ENCODE measurements at places on chromosomes 3 and 15.

DNA sequence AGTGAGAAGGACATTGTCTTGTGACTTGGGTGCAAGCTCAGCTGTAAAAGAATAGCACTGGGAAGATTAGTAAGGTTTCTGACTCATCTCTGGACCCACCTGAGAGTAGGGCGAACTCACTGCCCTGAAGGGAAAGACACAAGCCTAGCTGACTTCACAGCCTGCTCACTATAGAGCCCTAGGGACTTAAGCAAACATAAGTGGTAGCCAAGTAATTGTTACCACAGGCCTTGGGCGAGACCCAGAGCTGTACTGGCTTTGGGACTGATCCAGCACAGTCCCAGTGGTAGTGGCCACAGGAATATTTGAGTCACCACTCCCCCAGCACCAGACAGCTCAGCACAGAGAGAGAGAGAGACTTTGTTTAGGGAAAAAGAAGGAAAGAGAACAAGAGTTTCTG lies 429.9 kb downstream of the TBL1XR1 start:
- no peak overlapping the region for H3K27ac ChIP-seq
- H3K4me1 ChIP-seq = no peaks in the 10 kb centered on the region
- H3K36me3 ChIP-seq = peaks cover 33% of the 10 kb centered on the region
- no peaks in the 10 kb centered on the region for H3K27me3 ChIP-seq

GRCh38 chr15:66114863-66115425 lies 138.6 kb downstream of the MEGF11 start:
- peak overlapping the region; percentile 43 for H3K27ac ChIP-seq
- H3K36me3 ChIP-seq = no peaks in the 10 kb centered on the region
- no peak for DNase-seq
- H3K27me3 ChIP-seq = no peaks in the 10 kb centered on the region
- H3K4me1 ChIP-seq = peaks cover 28% of the 10 kb centered on the region

DNA sequence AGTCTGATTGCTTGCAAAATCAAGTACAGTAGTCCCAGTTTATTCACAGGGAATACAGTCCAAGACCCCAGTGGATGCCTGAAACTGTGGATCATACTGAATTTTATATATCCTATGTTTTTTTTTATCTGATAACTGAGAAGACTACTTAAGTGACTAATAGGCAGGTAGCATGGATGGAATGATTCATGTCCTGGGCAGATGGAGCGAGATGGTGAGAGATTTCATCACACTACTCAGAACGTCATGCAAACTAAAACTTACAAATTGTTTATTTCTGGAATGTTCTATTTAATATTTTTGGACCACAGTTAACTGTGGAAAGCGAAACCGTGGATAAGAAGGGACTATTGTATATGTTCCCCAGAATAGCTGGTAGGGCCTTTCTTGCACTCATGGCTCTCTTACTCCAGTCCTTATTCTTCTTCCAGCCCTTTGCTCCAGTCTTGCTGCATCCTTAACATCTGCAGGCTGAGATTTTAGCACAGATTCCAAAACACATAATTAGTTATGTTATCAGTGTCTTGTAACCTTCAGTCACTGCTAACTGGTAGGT lies 290.0 kb downstream of the ADAMTSL3 start:
- no peak overlapping the region for H3K4me3 ChIP-seq
- H3K4me1 ChIP-seq = peaks cover 5% of the 10 kb centered on the region
- no peaks in the 10 kb centered on the region for H3K27me3 ChIP-seq
- H3K36me3 ChIP-seq = no peaks in the 10 kb centered on the region

DNA sequence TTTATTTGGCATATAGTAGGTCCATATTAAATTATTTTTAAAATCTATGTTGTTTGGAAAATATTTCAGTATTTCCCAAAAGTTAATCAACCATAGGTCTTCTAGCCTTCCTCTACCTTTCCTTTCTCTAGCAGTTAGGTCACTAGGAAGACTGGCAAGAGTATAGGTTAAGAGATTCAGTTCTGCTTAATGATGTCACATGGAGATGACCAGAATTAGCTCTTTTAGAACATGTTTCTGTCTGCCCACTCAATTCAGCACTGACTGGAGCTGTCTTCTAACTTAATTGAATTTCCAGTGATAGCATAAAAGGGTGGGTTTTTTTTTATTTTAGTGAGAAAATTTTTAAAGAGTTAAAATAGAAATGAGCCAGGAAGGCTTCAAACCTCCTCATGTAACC lies 23.8 kb upstream of the ZBED2 start:
- no peaks in the 10 kb centered on the region for H3K4me1 ChIP-seq
- H3K36me3 ChIP-seq = peaks cover 5% of the 10 kb centered on the region
- H3K27ac ChIP-seq = no peak overlapping the region
- H3K4me3 ChIP-seq = no peak overlapping the region

DNA sequence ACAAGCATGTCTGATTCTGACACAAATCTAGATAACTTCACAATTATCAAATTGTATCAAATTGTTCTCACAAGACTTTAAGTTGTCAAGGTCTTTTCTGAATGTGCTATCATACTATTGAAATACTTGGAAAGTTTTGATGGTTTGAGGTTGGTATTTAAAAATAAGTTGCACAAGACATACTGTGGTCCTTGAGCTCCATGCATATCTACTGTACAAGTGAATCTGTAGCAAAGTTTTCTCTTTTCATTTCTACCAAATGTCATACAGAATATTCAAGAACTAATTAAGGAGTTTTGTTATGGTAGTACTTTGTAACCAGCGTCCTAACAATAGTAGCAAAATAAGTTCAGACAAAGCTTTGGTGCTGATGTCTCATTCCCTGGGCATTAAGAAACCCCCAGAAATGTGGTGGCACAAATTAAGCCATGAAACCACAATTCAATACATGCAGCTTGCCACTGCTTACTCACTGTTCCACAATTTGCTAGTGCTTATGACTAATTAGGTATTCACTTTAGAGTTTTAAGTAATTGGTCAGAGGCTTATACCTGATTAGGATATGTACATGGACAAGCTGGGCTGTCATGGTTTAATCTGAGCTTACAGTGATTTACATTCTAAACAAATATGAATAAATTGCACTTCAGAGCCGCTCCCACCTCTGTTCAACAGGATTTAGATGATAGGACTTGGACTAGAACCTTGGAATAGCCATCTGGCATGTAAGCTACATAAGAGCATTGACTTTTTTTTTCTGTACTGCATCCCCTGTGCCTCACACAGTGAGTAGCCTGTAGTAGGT lies 8.8 kb downstream of the TBC1D23 start:
- no peaks in the 10 kb centered on the region for H3K36me3 ChIP-seq
- H3K4me1 ChIP-seq = peaks cover 52% of the 10 kb centered on the region
- H3K4me3 ChIP-seq = no peak overlapping the region
- DNase-seq = no peak

DNA sequence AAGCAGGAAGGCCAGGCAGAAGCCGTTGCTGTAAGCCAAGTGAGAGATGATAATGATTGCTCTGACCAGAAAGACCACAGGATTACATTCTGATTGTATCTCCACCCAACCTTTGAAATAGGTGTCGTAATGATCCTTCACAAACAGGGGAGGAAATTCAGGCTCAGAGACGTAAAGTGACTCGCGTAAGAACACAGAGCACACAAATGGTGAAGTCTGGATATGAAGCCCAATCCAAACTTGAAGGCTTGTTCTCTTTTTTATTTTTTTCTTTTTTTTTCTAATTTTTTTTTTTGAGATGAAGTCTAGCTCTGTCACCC lies 25.3 kb upstream of the PIAS1 start:
- 0 out of 2 replicates have a peak, but pooled peaks cover 3% of the 10 kb centered on the region for H3K27me3 ChIP-seq
- H3K4me3 ChIP-seq = no peak overlapping the region
- no peak for DNase-seq
- H3K4me1 ChIP-seq = no peaks in the 10 kb centered on the region

GRCh38 chr15:67216859-67217258 lies 37.6 kb downstream of the AAGAB start:
- no peaks in the 10 kb centered on the region for H3K27me3 ChIP-seq
- H3K4me1 ChIP-seq = no peaks in the 10 kb centered on the region
- peaks cover 4% of the 10 kb centered on the region for H3K36me3 ChIP-seq
- no peak for DNase-seq

DNA sequence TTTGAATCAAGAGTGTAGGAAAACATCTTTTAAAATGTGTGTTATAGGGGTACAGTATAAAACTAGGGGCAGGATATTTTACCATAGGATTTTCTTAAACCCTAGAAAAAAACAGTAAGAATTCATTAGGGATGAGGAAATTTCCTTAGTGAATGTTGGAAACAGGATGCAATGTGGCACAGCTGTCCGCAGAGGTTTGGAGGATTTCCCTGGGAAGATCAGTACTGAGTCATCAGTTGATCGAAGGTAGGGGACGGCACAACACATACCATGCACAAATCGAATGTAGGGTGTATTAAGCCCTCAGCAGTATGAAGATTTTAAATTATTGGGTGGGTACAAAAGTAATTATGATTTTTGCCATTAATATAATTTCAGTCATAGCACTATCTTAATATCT lies 49.9 kb downstream of the FNDC3B start:
- no peak for DNase-seq
- no peaks in the 10 kb centered on the region for H3K27me3 ChIP-seq
- H3K36me3 ChIP-seq = peaks cover 2% of the 10 kb centered on the region
- peak overlapping the region; percentile 66 for H3K27ac ChIP-seq

DNA sequence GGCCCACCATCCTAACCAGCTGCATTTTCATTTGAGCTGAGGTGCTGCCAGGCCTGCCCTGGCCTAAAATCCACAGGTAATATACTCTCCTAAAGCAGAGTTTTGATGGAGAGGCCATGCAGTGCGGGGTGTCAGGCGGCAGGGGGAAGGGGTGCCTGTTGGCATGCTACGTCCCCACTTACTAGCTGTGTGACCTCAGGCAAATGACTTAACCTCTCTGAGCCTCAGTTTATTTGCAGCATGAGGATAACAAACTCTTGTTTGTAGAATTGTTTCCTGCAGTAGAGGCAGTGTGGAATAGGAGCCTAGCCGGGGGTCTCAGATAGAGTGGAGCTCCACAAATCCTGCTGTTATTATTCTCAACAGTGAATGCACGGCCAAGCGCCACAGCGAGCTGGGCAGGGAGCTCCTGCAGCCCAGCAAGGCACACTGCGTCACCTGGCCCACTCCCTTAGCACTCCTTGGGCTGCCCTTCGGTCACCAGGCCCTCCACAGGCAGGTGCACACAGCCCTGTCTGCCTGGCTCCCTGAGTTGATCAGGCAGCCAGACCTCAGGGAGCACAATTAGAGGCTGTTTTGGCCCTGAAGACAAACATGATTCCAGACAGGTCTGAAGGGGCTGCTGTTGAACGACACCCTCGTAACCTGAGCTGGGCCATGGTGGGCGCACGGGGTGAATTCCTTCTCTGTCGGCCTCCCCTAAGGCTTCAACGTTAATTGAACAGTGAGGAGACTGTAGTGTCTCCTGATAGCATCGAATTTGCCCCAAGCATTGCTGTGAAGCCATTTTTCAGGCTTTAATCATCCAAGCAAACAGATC lies 248.8 kb upstream of the LYSMD4 start:
- peak overlapping the region; percentile 19 for H3K27ac ChIP-seq
- no peaks in the 10 kb centered on the region for H3K27me3 ChIP-seq
- H3K4me1 ChIP-seq = peaks cover 47% of the 10 kb centered on the region
- H3K36me3 ChIP-seq = no peaks in the 10 kb centered on the region
- H3K4me3 ChIP-seq = no peak overlapping the region
- peak; percentile 22 for DNase-seq

DNA sequence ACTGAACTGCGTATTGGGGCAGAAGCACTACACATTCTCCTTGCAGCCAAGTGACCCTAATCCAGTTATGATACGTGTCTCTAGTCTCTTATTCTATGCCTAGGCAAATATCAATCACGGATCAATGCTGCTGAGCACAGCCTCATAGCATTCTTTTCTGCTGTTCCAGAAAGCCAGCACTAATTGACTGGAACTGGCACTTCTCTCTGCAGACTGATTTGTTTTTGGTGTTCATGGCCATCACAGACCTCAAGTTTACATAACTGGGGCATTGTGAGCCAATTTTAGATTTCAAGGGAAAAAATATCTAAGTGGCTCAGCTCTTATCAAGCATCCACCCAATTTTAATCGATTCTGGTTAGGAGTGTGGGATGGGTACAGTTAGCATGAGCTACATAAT lies 37.9 kb downstream of the GLDN start:
- no peaks in the 10 kb centered on the region for H3K27me3 ChIP-seq
- H3K4me1 ChIP-seq = peaks cover 4% of the 10 kb centered on the region
- no peaks in the 10 kb centered on the region for H3K36me3 ChIP-seq
- H3K4me3 ChIP-seq = no peak overlapping the region
- no peak for DNase-seq

GRCh38 chr3:46700772-46701171 lies 420 bp upstream of the TMIE start:
- H3K27ac ChIP-seq = no peak overlapping the region
- peaks cover 27% of the 10 kb centered on the region for H3K27me3 ChIP-seq
- H3K4me3 ChIP-seq = peak overlapping the region; percentile 46
- peaks cover 2% of the 10 kb centered on the region for H3K4me1 ChIP-seq

- H3K4me3 ChIP-seq = no peak overlapping the region
- no peaks in the 10 kb centered on the region for H3K36me3 ChIP-seq
These were observed 83.4 kb upstream of the POU1F1 start for GRCh38 chr3:87359826-87360225.

DNA sequence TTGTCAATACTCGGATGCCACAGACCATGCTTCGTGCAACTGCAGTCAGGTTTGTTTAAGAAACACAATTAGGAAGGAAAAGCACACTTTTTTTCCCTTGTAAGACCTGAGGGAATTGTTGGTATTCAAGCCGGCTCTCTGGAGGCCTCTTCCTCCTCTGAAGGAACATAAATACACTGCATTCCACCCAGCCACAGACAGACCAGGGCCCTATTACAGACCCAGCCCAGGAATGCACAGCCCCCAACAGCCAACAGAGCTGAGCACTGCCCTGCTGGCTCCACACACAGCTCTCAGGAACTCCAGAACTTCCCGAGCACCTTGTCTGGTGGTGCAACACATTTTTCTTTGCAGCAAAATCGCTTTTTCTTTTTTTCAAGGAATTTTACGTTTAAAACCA lies 488.7 kb upstream of the PROK2 start:
- no peak overlapping the region for H3K4me3 ChIP-seq
- DNase-seq = peak; percentile 53
- H3K4me1 ChIP-seq = peaks cover 22% of the 10 kb centered on the region
- no peak overlapping the region for H3K27ac ChIP-seq
- no peaks in the 10 kb centered on the region for H3K27me3 ChIP-seq
- no peaks in the 10 kb centered on the region for H3K36me3 ChIP-seq

- no peaks in the 10 kb centered on the region for H3K4me1 ChIP-seq
- no peak overlapping the region for H3K27ac ChIP-seq
- H3K27me3 ChIP-seq = peaks cover 6% of the 10 kb centered on the region
- DNase-seq = no peak
These were observed 24.0 kb upstream of the TLE3 start for GRCh38 chr15:70121624-70122302.

DNA sequence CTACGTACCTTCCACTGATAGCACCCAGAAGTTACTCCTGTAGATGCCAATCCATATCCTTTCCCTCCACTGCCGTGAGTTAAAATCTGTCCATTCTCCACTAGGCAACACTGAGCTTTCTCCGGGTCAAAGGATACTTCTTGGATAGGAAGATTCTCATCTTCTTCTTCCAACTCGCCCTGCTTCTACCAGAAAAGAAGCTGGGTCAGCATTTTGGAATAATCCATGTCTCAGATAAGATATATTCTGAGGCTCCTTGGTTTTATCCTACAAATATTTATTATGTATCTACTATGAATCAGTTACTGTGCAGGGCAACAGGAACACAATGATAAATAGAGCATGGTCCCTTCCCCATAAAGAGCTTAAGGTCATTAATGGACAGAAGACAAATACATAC lies 89.2 kb downstream of the FBXL22 start:
- no peaks in the 10 kb centered on the region for H3K4me1 ChIP-seq
- H3K27me3 ChIP-seq = no peaks in the 10 kb centered on the region
- no peak overlapping the region for H3K4me3 ChIP-seq
- no peak for DNase-seq
- no peaks in the 10 kb centered on the region for H3K36me3 ChIP-seq
- H3K27ac ChIP-seq = no peak overlapping the region
